BE2C (cell line): ENCODE measurements at places on chromosomes 3 and 15.

DNA sequence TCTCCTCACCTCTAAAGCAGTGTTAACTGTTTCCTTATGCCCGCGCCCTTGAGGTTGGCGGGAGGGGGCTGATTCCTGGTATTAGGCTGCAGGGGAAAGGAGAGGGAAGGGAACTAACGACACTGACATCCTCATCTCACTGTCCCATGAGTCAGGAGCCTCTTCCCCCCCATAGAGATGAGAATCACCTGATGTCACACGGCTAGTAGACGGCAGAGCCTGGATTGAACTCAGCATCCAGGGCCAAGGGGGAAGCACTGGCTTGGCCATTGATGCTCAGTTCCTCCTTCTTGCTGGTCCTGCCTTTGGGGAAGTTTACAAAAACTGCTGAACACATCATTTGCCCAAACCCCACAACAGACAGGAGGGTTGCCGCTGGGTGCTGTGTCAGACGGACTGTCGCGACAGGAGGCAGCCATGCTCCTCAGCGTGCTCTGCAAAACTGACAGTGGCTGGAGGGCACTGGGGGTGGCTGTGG lies 38.5 kb downstream of the IDH2 start:
- DNase-seq = no peak

DNA sequence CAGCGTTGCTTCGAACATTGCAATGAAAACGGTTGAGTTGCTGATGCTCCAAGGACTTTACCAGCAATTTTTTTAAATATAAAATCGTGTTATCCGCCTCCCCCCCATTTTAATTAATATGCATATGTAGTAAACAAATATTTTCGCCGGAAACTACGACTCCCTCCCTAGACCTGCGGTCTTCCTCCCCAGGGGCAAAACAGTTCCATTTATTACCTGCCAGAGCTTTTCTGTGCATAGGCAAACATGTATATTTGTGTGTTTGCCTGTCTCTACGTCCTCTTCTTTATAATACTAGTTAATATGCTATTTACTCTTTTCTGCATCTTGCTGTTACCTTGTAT lies 593 bp upstream of the RSL24D1 start:
- no peak for DNase-seq

GRCh38 chr15:85752124-85752475 lies 42.6 kb downstream of the KLHL25 start:
- no peak for DNase-seq

DNA sequence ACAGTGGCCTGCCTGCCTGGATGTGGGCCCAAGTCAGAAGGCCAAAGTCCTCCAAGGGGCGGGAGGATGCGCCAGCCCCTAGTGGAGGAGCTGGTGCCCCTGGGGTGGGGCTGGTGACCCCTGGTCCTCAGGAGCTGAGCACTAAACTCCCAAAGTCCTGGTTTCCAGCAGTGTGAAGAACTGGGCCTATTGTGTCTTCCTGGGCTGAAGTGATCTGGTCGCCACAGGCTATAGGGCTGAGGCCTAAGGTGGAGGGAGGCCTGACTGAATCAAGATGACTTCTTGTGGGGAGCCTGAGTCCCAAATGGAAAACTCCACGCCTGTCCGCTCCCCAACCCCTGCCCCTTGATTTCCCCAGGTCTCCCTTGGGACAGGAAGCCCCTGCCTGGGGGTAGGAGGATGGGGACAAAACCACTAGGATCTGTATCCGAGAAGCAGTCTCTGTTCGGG lies 753 bp upstream of the FES start:
- DNase-seq = no peak

- DNase-seq = no peak
Observed at GRCh38 chr3:65234499-65234898, 546.7 kb upstream of the ADAMTS9 start.

DNA sequence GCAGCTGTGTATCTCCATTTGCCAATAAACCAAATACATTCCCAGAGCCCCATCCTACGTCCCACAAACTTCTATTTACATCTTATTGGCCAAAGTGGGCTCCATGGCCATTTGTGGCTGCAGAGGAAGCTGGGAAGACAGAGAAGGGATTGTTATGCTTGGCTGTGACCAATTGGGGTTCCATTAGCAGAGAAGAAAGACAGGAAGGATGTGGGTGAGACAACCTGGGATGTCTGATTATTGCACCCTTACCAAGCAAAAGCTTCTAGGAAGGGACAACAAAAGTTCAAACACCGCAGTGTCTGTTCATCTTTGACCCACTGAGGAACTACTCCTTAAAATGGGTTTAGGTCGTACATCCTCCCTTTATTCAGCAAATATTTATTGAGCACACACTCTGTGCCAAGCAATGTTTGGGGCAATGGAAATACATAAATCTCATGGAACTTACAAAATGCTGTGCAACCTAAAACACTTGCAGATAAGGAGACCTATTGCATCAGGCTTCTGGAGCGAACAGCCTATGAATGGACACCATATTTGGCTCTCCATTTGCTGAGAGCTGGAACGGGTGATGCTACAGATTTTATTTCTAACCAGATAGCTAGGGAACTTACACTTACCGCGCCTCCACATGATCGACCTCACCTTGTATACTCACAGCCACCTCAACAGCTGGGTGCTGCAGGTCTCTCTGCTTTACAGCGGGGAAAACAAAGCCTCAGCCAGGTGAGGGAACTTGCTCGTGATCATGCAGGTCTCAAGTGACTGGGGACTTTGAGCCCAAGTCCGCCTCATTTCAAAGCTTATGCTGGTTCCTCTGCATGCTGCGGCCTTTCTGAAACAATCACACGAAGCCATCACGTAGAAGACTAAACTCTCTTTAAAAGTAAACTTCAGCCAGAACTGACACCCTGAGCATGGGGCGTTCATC lies 21.4 kb upstream of the NR2E3 start:
- no peak for DNase-seq
